ENCODE measurements at places on chromosomes 3 and 15.

DNA sequence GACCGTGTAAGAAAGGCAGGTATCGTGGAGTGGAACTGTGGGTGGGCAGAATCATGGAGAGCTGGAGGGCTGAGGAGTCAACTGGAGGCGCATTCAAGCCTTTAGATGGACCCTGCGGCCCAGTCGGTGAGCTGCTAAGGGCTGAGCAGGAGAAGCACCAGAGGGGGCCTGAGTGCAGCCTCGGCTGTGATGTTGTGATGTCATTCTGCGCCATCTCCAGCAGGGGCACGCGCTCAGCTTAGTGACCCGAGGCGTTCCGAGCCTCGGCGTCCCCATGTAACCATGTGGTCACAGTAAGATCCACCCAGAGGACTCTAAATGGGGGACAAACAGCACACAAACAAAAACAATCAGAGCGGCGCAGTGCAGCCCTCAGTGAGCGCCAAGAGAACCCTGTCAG is 76.8 kb downstream of the VGLL4 start:
- no peak for DNase-seq

DNA sequence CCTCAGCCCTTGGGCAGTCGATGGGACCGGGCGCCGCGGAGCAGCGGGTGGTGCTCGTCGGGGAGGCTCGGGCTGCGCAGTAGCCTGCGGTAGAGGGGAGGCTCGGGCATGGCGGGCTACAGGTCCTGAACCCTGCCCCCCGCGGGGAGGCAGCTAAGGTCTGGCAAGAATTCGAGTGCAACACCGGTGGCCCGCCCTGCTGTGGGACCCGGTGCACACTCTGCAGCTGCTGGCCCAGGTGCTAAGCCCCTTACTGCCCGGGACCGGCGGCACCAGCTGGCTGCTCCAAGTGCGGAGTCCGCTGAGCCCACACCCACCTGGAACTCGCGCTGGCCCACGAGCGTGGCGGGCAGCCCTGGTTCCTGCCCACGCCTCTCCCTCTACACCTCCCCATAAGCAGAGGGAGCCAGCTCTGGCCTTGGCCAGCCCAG is 377.7 kb upstream of the RBMS3 start:
- no peak for DNase-seq

GRCh38 chr3:52453496-52454249 is at the start of gene TNNC1:
Gene TNNC1 (minus strand): TSS chr3:52454041. CDS start chr3:52454015, 26 bp downstream.
- no peak for DNase-seq

- DNase-seq = no peak
Measured at GRCh38 chr15:68500363-68501258, 68.6 kb upstream of the ITGA11 start.

All from GM12892 (cell line).